LHCN-M2 (cell line): ENCODE measurements at places on chromosomes 13 and 19. TPM values are rescaled to one million over a fixed set of nuclear protein-coding genes. Genes with fewer than 3 reads are reported as not detected.
A peak's percentile ranks its signal among the peaks of the same experiment; 100 is the strongest.

DNA sequence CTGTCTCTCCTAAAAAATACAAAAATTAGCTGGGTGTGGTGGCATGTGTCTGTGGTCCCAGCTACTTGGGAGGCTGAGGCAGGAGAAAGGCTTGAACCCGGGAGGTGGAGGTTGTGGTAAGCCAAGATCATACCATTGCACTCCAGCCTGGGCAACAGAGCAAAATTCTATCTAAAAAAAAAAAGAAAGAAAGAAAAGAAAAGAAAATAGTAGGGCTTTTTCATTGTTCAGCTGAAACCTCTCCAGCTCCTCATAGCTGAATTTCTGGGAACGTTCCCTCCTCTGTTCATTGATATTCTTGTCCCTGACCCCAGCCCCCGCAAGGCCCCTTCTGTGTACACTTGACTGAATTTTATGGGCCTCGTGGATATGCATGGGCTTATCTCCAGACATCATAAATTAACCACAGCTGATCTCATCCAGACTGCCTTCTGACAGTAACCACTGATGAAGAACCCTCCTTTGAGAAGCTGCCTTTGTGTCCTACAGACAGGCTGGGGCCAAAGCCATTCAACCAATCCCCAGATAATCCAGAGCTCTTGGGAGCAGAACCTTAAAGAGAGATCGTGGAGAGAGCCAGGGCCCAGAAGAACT lies at the start of gene ELSPBP1:
Gene ELSPBP1 (plus strand): TSS at position 424 of the 594 bp plus-strand sequence. CDS start 14,036 bp downstream, outside the sequence.
- no peak for DNase-seq

GRCh38 chr19:45908956-45909355 lies 5.6 kb downstream of the NANOS2 start:
- peak; percentile 43 for DNase-seq

DNA sequence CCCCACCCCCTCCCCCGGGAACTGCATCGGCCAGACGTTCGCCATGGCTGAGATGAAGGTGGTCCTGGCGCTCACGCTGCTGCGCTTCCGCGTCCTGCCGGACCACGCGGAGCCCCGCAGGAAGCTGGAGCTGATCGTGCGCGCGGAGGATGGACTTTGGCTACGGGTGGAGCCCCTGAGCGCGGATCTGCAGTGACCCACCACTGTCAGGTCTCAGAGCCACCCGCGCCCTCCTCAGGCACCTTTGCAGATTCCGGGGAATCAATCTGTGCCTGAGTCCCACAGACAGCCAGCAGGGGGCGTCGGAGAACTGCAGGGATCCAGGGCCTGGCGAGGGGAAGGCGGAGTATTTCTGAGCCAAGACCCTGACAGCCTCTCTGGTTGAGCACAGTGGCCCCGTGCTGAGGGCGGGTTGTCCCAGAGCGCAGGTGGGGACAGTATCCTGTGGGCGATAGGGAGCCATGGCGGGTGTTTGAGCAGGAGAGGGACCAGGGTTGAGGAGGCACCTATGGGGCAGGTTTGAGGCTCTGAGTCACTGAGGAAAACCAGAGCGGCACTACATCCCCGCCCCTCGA lies 30.4 kb upstream of the CYP4F8 start:
- DNase-seq: peak; percentile 35

DNA sequence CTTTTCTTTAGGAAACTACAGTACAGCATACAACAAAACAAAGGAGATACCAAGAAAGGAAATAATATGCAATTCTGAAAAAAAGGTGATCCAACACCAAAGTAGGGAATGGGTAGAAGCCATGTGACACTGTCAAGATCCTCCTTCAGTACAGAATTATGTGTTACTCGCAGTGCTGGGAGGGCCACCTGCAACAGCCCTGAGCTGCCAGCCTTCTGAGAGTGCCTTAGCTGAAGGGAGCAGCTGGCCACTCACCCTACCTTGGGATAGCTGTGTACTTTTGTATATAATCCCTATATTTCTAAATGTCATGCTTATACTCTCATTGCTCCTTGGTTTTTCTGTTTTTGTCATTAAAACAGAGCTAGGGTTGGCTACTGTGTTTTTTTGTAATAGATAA lies 1518.2 kb upstream of the PCDH20 start:
- no peak for DNase-seq

GRCh38 chr13:109804654-109805053 lies 18.3 kb upstream of the IRS2 start:
- no peak for DNase-seq

GRCh38 chr13:58883405-58883804 lies 1251.9 kb downstream of the PCDH17 start:
- DNase-seq: no peak

DNA sequence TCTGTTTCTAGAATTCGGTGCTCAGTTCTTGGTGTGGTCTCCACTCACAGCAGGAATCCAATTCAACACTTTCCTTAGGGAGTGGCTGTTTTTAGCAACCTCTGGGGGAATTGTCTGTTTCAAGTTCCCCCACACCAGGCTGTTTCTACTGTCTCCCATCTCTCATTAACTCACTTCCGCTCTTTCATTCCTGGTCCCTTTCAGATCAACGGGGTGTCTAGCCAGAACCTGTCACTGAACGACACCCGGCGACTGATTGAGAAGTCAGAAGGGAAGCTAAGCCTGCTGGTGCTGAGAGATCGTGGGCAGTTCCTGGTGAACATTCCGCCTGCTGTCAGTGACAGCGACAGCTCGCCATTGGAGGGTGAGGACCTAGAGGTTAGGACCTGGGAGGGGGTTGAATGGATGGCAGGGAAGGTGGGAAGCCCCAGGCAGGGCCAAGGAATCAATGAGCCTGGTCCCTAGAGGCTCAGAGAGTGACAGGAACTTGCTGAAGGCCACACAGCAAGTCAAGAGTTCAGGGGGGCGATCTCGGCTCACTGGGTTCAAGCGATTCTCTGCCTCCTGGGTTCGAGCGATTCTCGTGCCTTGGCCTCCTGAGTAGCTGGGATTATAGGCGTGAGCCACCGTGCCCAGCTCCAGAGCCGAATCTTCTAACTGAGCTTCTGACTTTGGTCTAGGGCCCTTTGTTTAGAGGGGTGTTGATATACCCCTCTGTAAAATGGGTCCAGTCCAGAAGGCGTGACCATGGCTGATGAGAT lies 25.5 kb downstream of the TJP3 start:
- DNase-seq: no peak

GRCh38 chr19:11223200-11223599 lies 16.2 kb upstream of the ANGPTL8 start:
- DNase-seq: no peak

- DNase-seq: no peak
Observed at GRCh38 chr13:98461486-98462240, 115.2 kb downstream of the STK24 start.

DNA sequence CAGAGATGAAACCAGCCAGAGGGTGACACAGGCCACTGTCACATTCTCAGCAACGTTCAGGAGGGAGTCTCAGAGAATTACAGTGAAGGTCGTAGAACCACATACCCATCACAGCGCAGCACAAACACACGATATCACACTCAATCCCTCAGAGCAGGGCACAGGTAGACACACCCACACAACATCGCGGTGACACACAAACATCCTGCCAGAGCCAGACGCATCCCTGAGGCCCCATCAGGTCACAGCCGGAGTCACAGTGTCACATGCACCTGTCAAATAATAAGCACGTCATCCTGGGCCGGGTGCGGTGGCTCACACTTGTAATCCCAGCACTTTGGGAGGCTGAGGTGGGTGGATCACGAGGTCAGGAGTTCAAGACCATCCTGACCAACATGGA lies 17.5 kb downstream of the ELAVL3 start:
- DNase-seq: no peak

DNA sequence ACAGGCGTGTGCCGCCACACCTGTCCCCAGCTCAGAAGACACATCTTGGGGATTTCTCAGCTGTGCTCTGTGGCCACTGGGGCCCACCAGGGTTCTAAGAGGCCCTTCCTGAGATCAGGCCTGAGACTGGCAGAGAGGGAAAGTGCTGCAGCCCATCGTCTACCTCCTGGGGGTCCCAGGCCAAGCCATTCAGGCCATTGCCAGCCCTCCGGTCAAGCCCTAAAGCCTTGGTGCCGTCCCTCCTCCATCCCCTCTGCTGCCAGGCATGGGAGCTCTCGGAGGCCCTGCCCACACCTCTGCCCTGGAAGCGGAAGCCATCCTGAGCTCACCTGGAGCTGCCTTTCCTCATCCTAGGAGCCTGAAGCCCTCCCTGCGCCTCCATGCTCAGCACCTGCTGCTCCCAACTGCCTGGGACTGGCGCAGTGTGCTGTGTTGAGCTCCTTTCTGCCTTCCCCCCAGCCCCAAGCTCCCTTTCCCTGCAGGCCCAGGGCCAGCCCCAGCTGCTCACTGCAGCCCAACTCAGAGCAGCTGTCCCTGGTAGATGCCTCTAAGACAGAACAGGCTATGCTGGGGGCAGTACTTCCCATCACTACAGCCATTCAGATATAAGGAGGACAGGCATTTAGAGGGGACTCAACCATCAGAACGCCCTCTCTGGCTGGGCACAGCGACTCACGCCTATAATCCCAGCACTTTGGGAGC lies 2.9 kb downstream of the SLC7A9 start:
- peak; percentile 20 for DNase-seq

DNA sequence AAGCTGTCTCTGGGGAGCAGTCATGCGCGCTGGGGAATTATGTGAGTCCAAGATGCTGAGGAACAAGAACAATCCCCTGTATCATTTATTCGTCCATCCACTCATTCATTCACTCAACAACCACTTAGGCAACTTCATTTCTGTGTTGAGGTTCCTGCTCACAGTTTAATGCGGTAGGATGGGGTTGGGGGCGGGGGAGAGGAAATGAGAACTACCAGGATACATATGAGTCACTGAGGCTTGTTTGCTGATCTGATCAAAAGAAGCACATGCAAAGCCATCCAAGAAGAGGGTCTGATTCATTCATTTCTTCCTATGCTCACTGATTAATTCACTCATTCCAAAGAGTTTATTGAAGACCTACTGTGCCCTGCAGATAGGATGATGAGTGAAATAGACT lies 20.9 kb downstream of the ZNF536 start:
- no peak for DNase-seq

GRCh38 chr13:95533545-95534160 lies 18.9 kb upstream of the CLDN10 start:
- DNase-seq: no peak

DNA sequence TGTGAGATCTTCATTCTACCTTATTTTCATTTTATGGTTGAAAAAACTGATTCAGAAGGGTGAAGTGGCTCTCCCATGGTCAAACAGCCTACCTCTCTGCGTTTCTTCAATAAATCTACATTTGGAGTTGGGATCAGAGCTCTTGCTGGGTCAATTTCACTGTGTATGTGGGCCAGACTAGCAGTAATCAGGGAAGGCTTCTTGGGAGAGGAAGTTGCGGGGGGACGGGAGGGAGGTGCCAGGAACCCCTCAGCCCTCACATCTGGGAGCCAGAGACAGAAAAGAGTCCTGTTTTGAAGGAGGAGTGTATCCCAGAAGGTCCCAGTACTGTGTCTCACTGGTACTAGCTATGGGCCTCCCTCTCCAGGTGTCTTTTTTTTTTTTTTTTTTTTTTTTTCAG lies 934 bp downstream of the KXD1 start:
- DNase-seq: no peak

DNA sequence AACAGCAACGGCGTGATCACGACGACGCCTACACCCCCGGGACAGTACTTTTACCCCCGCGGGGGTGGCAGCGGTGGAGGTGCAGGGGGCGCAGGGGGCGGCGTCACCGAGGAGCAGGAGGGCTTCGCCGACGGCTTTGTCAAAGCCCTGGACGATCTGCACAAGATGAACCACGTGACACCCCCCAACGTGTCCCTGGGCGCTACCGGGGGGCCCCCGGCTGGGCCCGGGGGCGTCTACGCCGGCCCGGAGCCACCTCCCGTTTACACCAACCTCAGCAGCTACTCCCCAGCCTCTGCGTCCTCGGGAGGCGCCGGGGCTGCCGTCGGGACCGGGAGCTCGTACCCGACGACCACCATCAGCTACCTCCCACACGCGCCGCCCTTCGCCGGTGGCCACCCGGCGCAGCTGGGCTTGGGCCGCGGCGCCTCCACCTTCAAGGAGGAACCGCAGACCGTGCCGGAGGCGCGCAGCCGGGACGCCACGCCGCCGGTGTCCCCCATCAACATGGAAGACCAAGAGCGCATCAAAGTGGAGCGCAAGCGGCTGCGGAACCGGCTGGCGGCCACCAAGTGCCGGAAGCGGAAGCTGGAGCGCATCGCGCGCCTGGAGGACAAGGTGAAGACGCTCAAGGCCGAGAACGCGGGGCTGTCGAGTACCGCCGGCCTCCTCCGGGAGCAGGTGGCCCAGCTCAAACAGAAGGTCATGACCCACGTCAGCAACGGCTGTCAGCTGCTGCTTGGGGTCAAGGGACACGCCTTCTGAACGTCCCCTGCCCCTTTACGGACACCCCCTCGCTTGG lies 966 bp downstream of the JUNB start:
- peak; percentile 58 for DNase-seq

- DNase-seq: no peak
Observed at GRCh38 chr13:54016542-54016941, 987.9 kb downstream of the OLFM4 start.

GRCh38 chr19:38512277-38512676 lies 78.8 kb downstream of the RYR1 start:
- no peak for DNase-seq

The CNN1 gene
- total RNA-seq: 0.58 and 1.0 TPM in 2 replicates

The ACER1 gene
- not detected in 2 replicates for total RNA-seq

The KCNN4 gene
- total RNA-seq: 1.0 and 2.1 TPM in 2 replicates

The ZNF28 gene
- 14.1 and 18.5 TPM in 2 replicates for total RNA-seq

The MBD3L3 gene
- not detected in 2 replicates for total RNA-seq
